ENCODE measurements at places on chromosomes 12 and 14.

DNA sequence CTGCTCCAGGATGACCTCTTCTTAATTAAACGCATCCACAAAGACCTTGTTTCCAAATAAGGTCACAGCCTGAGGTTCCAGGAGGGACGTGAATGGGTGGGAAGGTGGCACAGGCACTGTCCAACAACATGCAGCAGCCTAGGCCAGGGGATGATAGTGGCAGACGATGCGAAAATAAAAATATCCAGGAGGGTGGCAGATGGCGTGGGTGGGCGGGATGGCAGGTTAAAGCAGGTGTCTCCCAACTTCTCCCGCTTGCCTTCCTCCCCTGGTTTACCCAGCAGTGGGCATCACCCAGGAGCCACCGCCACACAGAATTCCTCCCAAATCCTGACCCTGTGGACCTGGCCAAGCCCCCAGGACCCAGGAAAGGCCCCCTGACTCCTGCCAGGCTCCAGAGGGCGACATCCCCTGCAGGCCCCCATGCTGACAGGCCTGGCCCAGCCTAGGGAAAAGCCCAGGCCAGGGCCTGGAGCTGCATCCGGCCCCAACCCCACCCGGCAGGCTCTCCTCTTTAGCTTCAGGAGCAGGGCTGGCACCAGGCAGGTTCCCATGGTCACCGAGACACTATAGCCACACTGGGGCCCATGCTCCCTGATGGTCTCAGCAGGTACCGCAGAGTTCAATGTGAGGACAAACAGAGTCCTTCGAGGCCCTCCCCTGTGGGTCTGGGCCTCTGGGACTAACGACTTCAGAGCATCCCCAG, 9.7 kb downstream of the NCOR2 start:
- DNase-seq = no peak

- no peak for DNase-seq
Measured at GRCh38 chr14:74290415-74290814, 12.3 kb downstream of the ABCD4 start.

GRCh38 chr12:128068211-128068610, 198.8 kb upstream of the TMEM132C start:
- no peak for DNase-seq

DNA sequence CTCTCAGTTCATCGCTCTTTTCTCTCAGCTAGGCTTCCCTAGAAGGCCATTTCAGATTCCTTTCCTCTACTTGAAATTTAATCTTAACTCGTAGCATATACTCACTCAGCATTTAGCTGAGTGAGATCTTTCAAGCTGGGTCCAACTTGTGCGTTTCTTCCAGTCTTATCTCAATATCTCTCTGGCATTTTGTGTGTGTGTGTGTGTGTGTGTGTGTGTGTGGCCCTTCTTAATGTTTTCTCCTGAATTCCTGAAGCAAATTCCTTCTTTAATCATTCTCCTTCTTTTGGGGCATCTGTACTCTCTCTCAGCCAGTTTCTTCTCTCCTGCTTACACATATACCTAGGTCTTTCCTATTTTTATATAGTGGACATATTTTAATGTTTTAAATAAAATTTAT, 129.1 kb downstream of the KITLG start:
- DNase-seq = no peak

GRCh38 chr12:90303771-90304170, 595.1 kb upstream of the ATP2B1 start:
- no peak for DNase-seq

- no peak for DNase-seq
Measured at GRCh38 chr12:5971194-5971850, 26.3 kb upstream of the ANO2 start.

- no peak for DNase-seq
Measured at GRCh38 chr12:1707051-1707450, 16.2 kb downstream of the ADIPOR2 start.

GRCh38 chr12:14554281-14555007, 13.2 kb downstream of the PLBD1 start:
- DNase-seq = no peak

DNA sequence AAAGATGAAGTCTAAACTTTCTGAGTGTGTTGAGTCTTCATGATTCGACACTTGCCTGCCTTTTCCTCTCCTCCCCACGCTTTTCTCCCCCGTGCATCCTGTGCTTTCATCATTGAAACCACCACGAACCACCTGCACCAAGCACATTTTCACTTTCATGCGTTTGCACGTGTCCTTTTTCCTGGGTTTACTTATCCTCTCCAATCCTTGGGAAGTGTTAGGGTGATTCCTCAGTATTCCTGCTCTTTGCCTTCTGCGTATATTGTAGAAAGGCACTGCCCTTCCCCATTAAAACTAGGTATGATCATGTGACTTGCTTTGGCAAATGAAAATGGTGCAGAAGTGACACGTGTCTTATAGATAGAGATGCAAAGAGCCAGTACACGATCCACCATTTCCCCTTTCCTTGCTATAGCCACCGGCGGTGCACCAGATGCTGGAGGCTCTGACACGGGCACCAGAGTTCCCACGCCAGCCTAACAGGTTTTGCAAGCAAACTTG, 106.6 kb downstream of the BRMS1L start:
- DNase-seq = no peak

DNA sequence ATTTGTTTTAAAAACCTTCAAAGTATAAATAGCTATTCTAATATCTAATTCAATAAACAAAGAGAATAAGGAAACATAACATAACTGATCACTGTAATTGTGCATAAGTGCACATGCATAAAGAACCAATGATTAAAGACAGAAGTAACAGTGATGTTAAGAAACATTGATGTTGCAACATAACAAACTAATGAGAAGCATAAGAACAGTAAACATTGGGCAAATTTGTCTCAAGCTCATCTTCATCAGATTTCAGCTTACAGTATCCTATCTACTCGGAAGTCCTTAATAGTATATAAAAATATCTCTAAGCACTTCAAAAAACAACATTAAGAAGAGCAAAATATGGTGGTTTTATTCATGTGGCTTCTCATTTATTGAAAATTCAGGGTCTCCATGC, 97.6 kb downstream of the GARIN6 start:
- DNase-seq = no peak

- DNase-seq = no peak
Measured at GRCh38 chr14:37623426-37623951, 28.1 kb downstream of the TTC6 start.

- DNase-seq = no peak
Measured at GRCh38 chr12:6345319-6346091, 3.6 kb upstream of the TNFRSF1A start.

DNA sequence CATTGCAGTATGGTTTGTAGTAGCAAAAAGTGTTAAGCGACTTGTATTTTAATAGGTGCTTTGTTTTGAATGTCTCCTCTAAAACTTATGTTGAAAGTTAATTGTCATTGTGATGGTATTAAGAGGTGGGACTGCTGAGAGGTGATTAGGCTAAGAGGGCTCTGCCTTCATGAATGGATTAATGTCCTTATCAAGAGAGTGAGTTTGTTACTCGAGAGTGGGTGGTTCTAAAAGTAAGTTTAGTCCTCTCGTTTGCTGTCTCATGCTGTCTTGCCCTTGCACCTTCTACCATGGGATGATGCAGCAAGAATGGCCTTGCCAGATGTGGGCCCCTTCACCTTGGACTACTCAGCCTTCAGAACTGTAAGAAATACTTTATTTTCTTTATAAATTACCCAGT, 17.4 kb downstream of the ZDHHC17 start:
- no peak for DNase-seq

- no peak for DNase-seq
Measured at GRCh38 chr14:35750202-35750904, 58.7 kb downstream of the RALGAPA1 start.

DNA sequence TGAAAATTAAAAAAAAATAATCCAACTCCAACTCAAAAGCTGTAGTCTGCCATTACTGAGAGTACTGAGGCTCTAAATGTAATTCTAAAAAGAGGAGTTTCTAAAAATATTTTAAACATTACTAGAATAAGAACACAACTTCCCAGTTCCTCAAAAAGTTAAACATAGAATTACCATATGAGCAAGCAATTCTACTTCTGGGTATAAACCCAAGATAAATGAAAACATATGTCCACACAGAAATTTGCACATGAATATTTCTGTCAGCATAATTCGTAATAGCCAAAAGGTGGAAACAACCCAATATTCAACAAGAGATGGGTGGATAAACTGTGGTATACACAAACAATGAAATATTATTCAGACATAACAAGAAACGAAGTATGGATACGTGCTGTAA, 15.0 kb upstream of the NR2C1 start:
- DNase-seq = no peak

- DNase-seq = no peak
Measured at GRCh38 chr14:73834261-73834625, 17.4 kb upstream of the PTGR2 start.

- DNase-seq = no peak
Measured at GRCh38 chr12:92046557-92047392, 98.9 kb downstream of the BTG1 start.

GRCh38 chr12:79367032-79367589, 323.7 kb downstream of the PAWR start:
- DNase-seq = no peak

DNA sequence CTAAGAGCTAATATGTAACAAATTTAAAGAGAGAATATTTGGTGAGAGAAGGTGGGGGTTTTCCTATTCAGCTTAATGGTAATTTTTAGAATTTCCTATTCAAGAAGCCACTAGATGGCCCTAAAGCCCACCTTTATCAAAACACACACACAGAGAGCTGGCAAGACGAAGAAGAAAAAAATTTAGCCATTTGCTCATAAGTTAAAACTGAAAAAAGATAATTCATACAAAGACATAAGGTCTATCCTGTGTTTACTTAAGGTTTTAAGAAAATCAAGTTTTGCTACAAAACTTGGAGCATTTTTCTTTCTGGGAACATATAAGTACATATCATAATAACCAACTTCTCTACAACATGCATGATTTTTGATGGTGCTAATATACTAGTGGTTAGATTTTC, 46.8 kb upstream of the PCED1B start:
- no peak for DNase-seq

- no peak for DNase-seq
Measured at GRCh38 chr14:67491741-67492507, 3.4 kb upstream of the TMEM229B start.

DNA sequence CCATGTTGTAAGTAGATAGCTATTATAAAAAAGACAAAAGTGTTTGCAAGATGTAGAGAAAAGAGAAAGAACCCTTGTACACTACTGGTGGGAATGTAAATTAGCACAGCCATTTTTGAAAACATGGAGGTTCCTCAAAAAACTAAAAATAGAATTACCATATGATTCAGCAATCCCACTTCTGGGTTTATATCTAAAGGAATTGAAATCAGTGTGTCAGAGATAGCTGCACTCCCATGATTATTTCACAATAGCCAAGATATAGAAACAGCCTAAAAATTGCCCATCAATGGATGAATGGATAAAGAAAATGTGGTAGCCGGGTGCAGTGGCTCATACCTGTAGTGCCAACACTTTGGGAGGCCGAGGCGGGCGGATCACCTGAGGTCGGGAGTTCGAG, 9.2 kb downstream of the PSMC6 start:
- no peak for DNase-seq

GRCh38 chr12:108514468-108514972, 557 bp upstream of the FICD start:
- DNase-seq = no peak

GRCh38 chr12:106917503-106917902, 38.2 kb upstream of the TMEM263 start:
- peak; percentile 22 for DNase-seq

GRCh38 chr12:129136694-129137325, 283.5 kb downstream of the GLT1D1 start:
- no peak for DNase-seq

DNA sequence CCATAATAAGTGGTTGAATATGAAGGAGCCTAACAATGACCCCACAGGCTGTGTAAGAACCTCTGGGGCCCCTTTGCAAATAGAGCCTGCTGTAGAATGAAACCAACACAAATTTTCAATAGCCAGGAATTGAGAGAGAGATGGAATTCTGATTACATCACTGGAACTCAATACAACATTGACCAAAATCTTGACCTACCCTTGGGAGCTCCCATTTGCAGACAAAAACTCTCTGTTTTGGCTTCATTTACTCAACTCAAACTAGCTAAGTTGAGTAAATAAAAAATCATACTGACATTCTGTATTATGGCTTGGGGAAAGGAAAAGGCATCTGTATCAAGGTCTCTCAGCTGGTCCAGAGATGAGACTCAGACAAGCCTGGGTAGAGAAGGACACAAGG, 91.0 kb downstream of the TBX3 start:
- no peak for DNase-seq

DNA sequence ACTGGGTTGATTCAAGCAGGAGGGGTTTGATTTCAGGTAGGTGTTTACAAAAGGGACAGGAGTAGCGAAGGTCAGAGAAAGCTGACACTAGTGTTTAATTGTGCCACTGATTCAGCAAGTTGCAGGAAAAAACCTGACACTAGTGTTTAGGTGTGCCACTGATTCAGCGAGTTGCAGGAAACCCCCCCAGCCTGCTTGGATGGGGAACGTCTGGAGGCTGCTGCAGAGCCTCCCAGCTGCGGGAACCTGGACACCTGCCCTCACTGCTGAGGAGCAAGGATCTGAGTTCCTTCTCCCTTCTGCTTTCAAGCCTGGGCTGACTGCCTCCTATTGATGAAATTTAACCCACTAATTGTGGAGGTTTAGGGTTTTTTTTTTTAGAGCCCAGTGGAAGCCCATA, 84.2 kb downstream of the AVPR1A start:
- no peak for DNase-seq

DNA sequence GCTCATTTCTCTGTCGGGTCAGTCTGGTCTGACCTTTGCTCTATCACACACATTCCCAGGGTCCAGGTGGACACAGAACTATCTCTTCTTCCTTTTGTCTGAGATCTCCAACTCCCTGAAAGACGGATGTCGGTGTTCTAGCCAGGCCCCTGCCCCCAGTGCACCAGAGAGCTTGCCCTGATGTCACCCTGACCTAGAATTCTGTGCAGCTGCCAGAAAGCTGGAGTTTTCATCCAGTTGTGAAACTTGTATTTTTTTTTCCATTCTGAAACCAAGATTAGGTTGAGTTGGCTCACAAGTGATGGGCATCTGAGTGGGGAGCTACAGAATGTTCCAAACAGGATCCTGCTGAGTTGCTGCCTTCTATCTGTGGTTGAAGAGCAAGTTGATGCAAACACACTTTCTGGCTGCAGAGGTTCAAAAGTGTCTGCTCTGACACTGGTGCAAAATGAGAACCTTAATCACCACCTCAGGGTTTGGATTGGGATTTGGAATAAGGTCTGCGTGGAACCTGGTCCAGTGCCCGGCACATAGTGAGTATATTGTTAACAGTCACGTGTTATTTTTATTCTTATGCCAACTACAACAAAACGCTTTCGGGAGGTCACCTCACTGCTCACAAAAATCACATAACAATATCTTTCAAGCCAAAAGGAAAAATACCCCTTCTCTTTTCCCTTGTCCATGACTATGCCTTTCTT, 211.5 kb downstream of the SLC15A4 start:
- DNase-seq = no peak

GRCh38 chr12:55718624-55719275, 1.4 kb upstream of the RDH5 start:
- no peak for DNase-seq

- DNase-seq = no peak
Measured at GRCh38 chr12:121238604-121239350, 28.8 kb downstream of the P2RX4 start.

DNA sequence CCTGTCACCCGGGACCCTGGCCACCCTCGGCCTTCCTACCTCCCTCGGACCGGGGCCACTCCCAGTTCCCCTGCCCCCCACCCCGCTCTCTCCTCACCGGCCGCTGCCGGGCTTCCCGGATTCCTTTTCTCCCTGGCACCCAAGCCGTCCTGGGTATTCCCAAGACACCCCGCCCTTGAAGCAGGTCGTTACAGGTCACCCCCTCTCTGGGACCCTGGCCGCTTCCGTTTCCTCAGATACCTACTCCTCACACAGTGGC, 493 bp downstream of the NUMB start:
- DNase-seq = no peak
